ENCODE measurements at places on chromosomes 2 and 18.

DNA sequence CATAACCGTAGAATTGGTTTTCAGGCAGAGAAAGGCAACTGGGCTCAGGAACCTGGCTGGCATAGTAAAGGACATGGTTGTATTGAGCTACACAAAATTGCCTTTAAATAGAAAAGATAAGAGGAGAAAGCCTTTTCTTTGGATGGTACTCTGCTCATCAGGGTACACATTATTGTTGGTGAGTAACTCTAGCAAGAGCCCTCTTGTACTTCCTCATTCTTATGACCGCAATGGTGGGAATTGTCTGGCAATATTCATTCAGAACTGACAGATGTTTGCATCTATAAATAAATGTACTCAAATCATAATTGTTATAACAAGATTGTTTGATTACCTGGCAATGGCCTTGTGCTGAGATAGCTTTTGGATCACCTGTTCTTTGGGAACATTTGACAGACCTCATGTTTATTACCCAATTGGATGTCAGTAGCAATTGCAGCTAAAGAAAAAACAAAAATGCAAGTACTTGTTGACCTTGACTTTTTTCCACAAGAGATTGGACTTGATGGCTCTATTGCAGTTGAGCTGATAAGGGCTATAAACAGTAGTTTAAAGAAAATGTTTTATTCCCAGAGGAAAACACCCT is 43.9 kb downstream of the MEIS1 start:
- peak; percentile 15 for DNase-seq

- DNase-seq = peak; percentile 65
Observed at GRCh38 chr18:63317556-63317946, 2.0 kb downstream of the BCL2 start.

GRCh38 chr2:172285010-172285621 is 142.3 kb upstream of the ITGA6 start:
- DNase-seq = peak; percentile 40

DNA sequence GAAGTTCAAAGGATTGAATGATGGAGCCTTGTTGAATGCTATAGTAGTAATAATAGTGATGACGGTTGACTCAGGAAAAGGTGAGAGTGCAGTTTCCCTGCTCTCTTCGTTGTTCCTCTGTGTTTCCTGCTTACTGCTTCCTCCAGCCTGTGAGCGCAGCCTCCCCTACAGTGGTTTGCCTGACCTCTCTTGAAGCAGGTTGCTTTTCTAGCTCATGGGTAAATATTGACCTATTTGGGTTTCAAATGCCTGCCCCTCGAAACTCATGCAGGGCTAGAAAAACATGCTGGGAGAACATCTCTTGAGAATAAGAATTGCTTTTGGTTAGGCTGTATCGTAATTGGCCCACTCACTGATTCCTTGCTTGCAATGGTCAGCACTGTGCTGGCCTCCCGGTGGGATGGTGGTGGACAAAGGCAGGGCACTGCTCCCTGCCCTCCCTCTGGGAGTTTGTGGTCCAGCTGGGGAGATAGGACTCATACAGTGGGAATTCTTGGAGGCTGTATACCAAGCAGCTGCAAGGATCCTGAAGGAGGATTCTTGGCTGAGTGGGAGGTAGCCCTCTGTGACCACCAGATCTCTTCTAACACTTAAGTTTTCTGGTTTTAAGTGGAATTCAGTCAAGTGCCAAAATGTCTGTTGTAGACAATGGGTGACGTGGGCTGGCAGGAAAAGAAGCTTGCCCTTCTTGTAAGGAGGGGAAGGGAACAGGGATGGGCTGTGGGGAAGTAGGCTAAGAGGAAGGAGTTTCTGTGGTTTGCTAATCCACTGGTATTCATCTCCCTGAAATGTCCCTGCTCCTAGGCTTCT is 5.4 kb upstream of the RNF181 start:
- no peak for DNase-seq

DNA sequence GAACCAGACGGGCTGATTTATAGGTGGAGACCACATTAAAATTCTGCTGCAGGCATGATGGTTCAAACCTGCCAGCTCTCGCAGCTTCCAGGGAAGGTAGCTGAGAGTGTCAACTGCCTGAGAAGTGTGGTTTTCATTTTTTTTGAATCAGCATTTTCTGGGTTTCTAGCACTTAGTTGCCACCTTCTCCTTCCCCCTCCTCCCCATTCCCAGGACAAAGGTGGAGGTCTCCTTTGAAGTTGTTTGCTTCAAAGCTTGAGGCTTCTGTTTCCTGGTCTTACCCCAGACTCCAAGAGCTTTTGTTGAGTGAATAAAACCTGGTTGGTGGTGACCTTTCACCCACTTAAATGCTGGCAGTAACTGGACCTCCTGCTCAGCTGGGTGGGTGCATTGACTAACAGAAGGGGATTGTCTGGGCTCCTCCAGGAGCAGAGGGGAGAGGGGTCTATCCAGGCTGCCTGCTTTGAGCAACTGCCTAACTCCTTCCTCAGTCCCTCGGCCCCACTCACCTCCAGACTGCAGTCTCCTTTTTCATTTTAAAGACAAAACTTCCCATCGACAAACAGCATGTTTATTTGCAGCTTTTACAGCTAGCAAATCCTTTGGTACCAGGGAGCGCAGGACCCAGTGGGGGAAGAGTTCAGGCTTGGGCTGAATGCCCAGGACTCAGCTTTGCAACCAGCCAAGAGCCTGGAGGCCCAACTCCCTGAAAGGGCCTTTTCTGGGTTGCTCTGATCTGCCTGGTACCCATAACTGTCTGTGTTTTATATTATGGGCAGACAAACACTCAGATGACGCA is 3.5 kb downstream of the RHOB start:
- DNase-seq = no peak

GRCh38 chr2:240917684-240918257 is 11.6 kb downstream of the CROCC2 start:
- no peak for DNase-seq

DNA sequence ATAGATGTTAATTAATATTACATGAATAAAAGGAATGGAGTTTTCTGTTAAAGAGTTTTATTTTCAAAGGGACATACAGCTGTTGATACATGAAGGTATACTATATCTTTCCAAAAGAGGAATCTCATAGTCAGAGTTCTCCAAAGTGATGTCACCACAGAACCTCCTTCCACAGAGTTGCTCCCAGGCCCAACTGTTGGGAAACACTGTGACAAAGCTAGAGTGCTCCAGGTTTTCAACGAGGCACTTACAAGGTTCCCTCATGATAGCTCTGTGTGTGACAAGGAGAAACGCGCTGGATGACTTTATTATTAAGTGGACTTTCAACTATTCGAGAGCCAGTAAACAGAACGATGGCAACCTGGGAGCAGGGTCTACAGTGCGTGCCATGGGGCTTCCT is 33.5 kb downstream of the PTPN18 start:
- DNase-seq = no peak

- no peak for DNase-seq
Observed at GRCh38 chr18:78622251-78622906, 357.2 kb upstream of the SALL3 start.

GRCh38 chr2:238096311-238097011 is 3.7 kb upstream of the ESPNL start:
- DNase-seq = no peak

DNA sequence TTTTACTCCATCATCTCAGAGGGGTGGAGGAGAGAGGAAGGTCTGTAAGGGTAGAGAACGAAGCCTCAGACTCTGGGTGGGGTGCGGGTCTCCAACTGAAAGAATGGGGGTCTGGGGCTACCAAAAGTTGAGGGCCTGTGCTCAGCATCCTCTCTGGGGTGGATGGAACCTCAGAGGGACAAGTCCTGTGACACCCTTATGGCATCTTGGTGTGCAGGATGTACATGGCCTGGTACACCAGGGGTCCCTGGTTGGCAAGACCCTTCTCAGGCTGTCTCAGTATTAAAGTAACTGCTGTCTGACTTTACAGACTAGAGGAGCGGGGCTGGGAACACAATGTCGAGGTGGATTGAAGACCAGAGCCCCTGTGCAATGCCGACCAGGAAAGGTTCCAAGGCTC is 2.3 kb upstream of the SLC4A3 start:
- no peak for DNase-seq

DNA sequence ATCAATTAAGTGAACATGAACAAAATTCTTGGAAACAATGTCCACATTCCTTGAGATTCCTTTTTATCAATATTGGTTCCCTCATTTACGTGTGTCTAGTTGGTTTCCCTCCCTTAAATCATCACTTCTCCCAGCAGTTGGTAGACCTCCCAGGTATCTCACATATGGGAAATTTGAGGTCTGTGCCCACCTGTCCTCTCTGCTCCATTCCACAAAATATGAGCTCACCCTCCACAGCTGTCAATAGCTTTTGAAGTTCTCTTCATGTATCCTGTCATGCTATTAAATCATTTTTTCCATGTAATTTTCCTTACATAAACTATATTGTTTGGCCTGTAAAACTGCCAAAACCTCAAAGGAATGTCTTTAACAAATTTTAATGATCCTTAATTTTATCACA is 992.2 kb upstream of the ACVR2A start:
- DNase-seq = no peak

GRCh38 chr2:185757356-185757755 is 18.8 kb downstream of the FSIP2 start:
- DNase-seq = no peak

DNA sequence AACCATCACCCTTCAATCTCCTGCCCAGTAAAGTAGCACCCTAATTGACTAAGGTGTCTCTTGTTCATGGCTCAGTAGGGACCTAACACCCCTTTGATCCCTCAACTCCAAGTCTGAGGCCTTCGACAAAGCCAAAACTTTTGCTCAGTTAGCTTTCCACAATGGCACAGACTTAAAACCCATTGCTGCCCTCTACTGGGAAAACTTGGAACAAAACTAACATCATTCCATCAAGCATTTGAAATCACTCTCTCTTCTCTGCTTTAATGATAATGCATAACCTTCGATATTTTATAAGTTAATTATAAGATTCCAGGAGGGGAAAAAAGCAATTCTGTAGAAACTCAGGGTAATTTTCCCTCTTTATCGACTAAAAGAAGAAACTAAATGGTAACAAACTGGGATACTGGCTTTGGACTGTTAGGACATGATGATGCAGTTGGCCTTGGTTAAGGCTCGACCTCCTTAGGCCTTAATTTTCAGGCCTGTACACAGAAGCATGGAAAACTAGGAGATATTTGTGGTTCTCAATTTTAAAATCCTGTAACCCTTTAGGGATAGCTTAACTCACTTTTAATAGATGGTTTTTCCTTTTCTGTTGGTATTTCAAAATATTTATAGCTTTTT is 127.8 kb downstream of the STK39 start:
- peak; percentile 53 for DNase-seq

DNA sequence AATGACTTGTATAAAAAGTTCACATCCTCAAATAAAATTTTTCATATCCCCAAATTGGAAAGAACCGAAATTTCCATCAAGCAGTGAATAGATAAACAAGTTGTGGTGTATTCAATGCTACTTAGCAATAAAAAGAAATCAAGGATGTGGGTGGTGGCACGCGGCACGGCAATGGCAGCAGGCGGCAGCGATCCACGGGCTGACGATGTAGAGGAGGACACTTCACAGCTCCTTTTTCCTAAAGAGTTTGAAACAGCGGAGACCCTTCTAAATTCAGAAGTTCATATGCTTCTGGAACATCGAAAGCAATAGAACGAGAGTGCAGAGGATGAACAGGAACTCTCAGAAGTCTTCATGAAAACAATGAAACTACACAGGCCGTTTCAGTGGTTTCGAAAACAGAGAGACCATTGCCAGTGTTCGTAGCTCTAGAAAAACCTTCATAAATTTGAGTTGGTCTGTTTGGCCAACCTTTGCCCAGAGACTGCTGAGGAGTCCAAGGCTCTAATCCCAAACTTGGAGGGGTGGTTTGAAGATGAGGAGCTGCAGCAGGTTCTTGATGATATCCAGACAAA is 9.8 kb upstream of the IL36A start:
- no peak for DNase-seq

DNA sequence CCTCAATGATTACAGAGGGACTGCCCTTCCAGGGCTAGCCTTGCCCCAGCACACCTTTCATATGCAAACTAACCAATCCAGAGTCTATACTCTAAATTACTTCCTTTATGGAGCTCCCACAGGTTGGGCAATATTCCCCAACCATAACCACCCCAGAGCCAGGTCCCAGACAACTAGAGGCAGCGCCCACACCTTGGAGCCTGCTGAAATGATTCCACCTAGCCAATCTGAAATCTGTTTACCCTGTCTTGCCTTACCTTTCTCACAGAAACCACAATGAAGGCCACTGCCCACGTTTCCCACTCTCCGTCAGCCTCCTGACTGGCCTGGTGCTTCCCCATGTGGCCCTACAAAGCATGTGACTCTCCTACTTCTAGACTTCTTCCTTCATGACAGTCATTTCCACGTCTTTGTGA is 62.0 kb downstream of the REEP1 start:
- DNase-seq = no peak

- DNase-seq = no peak
Observed at GRCh38 chr2:227577555-227577954, 21.1 kb upstream of the SCYGR2 start.

- DNase-seq = no peak
Observed at GRCh38 chr2:18365342-18365741, 195.1 kb downstream of the RDH14 start.

DNA sequence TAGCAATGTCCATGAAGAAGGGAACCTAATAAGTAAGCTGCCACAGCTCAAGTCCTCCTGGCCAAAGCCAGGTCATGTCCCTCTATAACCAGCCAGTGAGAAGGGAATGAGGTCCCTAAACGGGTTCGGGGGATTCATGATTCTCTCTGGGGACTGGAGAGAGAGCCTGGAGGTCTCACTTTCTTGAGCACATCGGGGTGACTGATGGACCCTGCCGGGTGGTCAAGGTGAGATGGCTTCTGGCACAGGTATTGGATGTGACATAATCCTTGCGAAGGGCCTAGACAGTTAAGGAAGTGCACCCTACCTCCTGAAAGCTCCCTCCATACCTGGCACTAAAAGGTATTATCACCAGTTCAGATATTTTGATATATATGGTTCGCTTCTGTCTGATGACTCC is 45.7 kb downstream of the HRH4 start:
- no peak for DNase-seq
